ENCODE measurements at places on chromosomes 3 and 15.

DNA sequence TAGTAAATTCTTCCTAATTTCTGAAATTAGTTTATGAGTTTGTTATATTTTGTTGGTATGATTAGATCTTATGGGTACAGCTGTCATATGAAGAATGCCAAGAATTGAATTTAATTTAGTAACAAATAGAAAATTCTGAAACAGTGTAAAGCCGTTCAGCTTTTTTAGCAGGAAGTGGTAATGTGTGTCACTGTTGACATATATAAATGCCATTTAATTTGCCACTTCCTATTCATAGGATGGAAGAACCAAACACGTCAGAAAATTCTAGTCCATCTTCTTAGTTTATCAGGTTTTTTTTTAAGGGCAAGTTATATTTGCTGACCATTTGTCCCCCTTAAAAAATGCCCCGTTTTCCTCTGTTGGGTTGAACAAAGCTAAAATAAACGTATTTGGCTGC, 43.0 kb downstream of the RAB8B start:
- DNase-seq = peak; percentile 67

- DNase-seq = no peak
Observed at GRCh38 chr3:181318321-181318720, 328.8 kb upstream of the DNAJC19 start.

GRCh38 chr15:41977757-41978383, 5.5 kb upstream of the EHD4 start:
- DNase-seq = no peak

DNA sequence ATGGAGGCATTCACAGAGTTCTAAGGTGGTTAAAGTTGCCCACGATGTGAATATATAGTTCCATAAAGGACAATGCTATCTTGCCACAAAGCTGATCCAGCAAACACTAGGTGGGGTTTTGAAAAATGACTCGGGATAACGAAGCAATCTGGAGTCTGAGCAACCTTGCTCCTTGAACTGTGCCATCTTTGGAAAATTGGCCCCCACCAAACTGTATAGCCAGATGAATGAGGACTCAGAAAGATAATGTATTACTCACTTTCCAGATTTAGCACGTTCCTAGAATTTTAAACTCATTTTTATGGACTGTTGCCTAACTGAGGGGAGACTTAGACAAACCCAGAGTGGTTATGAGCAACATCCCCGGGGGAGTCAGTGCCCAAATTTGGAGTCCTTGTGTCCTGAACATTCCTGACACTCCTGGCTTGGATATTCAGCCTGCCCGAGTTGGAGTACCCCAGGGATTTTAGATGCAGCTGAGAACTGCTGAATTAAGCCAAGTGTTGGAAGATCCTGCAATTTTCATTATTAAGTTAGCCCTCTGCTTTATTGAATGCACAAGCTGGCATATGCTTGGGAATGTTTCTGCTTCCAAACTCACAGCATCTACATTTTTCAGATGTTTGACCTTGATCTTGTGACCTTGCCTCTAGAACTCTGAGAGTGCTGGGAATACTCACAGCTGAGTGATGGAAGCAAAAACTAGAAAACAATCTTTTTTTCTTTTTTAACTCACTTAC, 8.8 kb upstream of the MAGI1 start:
- no peak for DNase-seq

GRCh38 chr15:61253186-61253585, 24.1 kb upstream of the RORA start:
- no peak for DNase-seq

DNA sequence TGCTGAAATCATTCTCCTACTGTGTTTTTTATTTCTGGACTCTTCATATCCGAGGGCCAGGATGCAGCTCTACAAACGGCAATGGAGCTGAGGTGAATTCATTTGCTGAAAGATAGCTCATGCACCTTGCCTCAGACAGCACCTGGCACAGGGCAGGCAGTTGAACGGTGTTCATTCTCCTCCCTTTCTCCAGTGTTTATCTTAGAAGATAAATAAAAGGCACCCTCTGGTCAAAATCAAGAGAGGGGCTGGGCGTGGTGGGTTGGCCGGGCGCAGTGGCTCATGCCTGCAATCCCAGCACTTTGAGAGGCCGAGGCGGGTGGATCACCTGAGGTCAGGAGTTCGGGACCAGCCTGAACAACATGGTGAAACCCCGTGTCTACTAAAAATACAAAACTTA, 79.3 kb upstream of the LMOD3 start:
- DNase-seq = no peak

GRCh38 chr15:57549935-57550334, 41.8 kb upstream of the MYZAP start:
- no peak for DNase-seq

DNA sequence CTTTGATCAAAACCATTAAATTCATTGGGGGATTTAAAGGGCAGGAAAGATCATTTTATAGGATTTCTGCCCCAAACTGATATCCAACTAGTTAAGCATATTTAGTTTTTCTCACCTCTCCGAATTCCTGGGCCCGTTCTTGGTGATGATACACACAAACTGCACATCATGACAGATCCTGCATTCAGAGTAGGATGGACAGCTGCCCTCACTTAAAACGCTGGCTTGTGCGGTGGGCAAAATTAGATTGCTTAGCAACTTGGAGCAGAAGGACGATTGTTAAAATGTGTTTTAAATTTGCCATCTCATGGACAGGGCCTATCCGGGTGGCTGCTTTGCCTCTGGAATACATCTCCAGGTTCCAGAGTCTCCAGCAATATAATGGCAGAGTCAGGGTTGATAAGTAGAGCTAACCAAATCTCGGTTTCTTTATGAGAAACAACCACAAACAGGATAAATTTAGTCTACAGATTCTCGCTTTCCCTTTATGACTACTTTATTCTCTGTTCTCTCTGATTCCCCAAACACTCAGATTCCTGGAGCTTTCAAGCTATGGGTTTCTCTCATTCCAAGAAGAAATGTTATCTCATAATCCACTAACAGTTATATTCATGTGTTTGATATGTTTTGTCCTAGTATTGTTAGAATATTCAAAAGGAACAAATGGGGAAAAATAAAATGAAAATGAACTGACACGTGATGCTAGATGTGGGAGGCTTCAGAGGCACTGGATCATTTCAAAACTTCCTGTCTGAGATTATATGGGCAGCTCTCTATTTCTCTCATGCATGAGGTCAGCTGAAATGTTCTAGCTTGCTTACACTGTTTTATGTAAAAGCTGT, 1014.1 kb upstream of the SEMA6D start:
- DNase-seq = no peak

DNA sequence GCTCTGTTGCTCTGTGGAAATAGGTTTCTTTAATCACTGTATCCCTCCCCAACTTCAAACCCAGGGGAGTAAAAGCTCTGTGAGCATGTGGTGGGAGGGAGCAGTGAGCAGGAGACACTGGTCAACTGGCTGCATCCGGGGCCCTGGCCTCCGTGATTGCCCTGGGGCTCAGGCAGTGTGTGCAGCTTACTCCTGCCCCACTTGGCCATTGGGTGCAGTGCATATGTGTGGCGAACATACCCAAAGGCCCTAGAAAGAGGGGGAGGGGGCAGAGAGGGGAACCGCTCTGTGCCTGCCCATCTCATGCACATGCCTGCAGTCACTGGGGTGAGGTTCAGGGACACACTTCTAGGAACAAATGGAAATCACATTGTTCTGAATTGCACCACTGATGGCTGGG, 378.7 kb downstream of the ZBBX start:
- DNase-seq = no peak

DNA sequence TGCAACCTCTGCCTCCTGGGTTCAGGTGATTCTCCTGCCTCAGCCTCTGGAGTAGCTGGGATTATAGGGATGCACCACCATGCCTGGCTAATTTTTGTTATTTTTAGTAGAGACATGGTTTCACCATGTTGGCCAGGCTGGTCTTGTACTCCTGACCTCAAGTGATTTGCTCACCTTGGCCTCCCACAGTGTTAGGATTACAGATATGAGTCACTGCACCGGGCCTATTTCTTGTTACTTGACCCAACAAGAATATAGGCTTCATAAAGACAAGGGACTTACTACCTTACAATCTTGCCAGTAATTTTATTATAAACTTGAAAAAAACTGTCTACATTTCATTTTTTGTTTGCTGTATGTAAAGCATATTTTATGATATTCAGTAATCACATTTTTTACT, 21.4 kb upstream of the ZBTB47 start:
- no peak for DNase-seq

DNA sequence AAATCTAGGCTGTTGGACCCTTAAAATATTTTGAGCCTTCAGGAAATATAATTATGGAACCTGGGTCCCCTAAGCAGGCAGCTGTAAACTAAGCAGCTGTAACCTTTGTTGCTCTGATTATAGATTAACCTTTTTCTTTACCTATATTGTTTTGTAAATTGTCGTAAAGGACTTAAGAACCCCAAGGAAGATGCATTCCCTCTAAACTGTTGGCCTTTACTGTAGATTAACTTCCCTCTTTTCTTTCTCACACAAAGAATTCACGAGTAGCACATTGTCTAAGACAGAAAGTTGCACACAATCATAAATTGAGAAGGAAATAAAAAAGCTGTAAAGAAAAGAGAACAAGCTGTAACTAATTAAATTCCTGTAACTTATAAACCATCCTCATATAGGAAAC, 877.3 kb downstream of the ROBO2 start:
- no peak for DNase-seq

DNA sequence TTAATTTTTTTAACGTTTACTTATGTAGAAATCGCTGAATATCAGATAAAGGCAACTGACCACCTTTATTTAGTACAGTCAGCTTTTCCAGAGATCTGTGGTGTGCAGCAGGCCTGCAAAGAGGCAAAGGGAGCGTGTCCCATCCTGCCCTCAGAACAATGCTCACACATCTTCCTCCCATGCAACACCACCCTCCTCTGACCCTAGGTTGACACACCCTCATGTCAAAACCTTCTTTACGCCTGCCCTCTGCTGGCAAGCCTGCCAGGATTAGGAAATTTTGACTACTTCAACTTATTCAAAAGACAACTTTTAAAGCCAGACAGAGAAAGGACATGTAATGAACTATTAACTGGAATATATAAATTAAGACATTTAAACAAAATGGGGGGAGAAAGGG, 513.7 kb downstream of the FOXP1 start:
- peak; percentile 85 for DNase-seq

- peak; percentile 12 for DNase-seq
Observed at GRCh38 chr3:111895071-111895470, 36.0 kb downstream of the PHLDB2 start.

- DNase-seq = no peak
Observed at GRCh38 chr3:72587282-72587681, 261.0 kb downstream of the SHQ1 start.

- DNase-seq = no peak
Observed at GRCh38 chr3:64276131-64276530, 50.9 kb upstream of the PRICKLE2 start.

DNA sequence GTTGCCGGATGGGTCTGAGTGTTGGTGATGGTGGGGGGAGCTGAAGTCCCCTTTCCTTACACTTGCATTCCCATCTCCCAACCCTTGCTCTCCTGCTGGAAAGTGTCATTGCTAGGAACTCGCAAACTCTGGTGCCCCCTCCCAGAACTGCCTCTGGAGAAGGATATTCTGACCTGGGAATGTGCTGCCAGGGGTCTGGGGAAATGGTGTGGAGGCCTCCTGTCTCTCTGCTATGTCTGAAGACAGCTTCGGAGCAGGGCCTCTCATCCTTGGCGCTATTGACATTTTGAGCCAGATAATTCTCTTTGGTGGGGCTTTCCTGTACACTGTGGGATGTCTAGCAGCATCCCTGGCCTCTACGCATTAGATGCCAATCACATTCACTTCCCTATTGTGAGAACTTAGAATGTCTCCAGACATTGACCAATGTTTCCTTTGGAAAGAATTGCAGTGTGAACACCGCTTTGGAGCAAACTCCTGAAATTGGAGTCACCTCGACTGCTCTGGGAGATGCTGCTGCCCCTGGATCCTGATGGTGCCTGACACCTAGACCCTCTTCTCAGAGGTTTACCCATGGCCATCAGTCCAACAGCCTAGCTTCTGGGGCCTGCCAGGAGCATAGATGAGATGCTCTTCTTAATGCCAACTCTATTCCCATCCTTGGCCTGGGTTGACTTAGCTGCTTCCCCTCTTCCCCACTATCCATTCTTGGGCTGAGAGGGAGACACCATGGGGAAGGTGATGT, 2.2 kb upstream of the KY start:
- DNase-seq = no peak

GRCh38 chr3:158809642-158810041, 7.8 kb downstream of the MFSD1 start:
- DNase-seq = peak; percentile 57

DNA sequence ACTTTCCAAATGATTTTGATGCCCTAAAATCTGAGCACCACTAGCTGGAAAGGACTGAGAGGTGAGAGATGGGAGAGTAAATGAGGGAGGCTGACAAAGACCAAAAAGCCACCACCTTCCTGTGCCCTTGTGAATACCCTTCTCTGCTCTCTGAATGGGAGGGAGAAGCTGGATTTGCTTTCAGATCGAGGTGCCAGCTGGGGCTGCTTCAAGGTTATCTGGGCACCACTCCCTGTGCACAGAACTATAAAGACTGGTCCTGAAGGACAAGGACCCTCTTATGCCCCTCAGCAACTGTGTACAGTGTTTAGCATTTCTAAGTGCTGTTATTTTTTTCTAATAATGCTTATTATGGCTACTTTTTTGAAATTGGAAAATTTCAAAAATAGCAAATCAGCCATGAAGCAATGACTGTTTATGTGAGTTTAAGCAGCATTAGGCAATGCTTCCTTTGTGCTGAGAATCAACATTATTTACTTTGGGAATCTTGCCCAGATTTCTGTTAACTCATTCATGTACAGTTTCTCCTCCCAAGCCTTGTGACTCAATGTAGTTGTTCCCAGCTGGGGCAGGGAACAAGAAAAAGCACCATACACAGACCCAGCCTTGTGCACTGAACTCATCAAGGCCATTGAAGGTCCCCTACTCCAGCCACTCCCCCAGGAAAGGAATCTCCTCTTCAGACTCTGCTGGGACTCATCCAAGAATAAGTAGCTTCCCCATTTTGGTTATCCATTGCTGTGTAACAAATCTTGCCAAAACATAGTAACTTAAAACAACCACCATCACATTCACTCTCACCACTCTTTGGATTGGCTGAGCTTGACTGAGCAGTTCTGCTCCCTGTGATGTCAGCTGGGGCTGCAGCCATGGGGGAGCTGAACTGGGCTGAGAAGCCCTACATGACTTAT, 37.3 kb upstream of the CDV3 start:
- DNase-seq = peak; percentile 82

DNA sequence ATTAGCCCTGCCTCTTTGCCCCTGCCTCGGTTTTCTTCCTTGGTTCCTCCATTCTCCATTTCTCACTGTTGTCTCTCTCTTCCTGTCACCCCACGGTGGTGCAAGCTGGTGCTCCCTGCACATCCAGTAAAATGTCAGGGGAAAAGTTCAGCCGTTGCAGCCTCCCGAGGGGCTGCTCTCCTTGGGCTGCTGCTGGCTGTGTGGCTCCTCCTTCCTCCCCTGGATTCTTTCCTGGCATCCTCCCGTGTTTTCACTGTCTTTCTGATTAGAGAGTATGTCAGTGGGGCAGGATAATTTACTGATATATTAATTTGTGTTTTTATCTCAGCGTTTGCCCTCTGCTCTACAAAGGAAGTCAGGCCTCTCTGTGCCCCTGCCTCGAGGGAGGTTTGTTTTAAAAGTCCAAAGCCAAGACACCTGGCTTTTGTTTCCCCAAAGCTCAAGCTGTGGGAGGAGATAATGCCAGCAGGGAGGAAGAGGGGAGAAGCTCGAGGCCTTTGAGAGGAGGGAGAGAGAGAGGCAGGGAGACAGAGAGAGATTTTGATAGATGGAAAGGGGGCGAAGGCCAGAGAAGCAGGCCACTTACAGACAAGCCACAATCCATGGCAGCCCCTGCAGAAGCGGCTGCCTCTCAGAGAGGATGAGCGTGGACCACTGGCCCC, 150.3 kb upstream of the NR2F2 start:
- DNase-seq = no peak

GRCh38 chr3:42405857-42406256, 4.6 kb downstream of the LYZL4 start:
- no peak for DNase-seq

Measured in suppressor macrophage treated with lipopolysaccharide for 1 hour (primary cell).